Body of pancreas (tissue), 4 donors: ENCODE measurements at places on chromosomes 2 and 18. TPM values are rescaled to one million over a fixed set of nuclear protein-coding genes. Genes with fewer than 3 reads are reported as not detected.

DNA sequence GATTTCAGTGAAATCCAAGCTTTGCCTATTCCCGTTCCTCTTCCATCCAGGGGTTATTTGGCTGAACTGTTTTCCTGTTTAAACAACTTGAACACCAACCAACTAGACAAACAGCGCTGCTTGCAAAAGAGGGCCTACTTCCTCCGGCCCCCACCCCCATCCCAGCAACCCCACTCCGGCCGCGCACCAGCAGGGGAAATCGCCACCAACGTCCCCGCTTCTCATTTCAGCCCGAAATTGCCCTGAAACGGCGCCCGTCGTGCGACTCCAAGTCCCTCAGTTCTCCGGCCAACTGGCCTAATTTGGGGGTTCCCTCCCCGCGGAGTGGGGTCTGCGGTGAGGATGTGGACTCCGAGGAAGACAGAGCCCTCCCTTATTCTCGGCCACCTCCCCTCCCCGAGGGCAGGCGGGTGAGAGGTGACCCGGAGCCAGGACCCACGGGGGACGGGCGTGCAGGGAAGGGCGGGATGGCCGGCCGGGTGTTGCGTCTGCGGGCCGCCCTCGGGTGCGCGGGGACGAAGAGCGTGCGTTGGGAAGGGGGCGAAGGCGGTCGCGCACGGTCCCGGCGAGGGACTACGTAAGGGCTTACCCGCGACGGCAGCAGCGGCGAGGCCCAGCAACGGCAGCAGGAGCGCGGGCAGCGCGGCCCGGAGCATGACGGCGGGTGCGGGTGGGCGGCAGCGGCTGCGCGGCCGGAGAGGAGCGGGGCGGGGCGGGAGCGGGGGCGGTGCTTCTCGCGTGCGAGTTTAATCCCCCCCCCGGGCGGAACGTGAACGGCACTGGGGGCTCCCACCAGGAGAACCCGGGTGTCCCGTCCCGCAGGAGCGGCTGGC lies at the start of gene CD302:
TSS of gene CD302 (minus strand) at position 666 of the 833 bp plus-strand sequence. CDS start at position 656, 10 bp downstream.
- H3K4me1 ChIP-seq = peaks cover 1% of the 10 kb centered on the region
- H3K36me3 ChIP-seq = no peaks in the 10 kb centered on the region
- peak within 1 kb of the TSS; percentile 87 for H3K4me3 ChIP-seq
- DNase-seq = peak; percentile 70
- H3K27me3 ChIP-seq = no peaks in the 10 kb centered on the region
- peak within 1 kb of the TSS; percentile 47 for H3K27ac ChIP-seq

The ZC3H6 gene
- 7.0 TPM for total RNA-seq

GRCh38 chr2:201220102-201220570 lies 37.2 kb downstream of the CASP10 start:
- H3K4me3 ChIP-seq = no peak overlapping the region
- peaks cover 17% of the 10 kb centered on the region for H3K4me1 ChIP-seq
- no peaks in the 10 kb centered on the region for H3K27me3 ChIP-seq
- peak; percentile 56 for DNase-seq
- peak overlapping the region; percentile 19 for H3K27ac ChIP-seq
- H3K36me3 ChIP-seq = peaks cover 7% of the 10 kb centered on the region

The RPRM gene
- total RNA-seq = not detected

The SLC5A7 gene
- total RNA-seq = not detected
